ENCODE measurements at places on chromosomes 2 and 18.

GRCh38 chr2:20722592-20723240 lies 55.8 kb downstream of the GDF7 start:
- no peak for DNase-seq

GRCh38 chr2:182616471-182617393 lies 99.3 kb upstream of the DNAJC10 start:
- DNase-seq: no peak

DNA sequence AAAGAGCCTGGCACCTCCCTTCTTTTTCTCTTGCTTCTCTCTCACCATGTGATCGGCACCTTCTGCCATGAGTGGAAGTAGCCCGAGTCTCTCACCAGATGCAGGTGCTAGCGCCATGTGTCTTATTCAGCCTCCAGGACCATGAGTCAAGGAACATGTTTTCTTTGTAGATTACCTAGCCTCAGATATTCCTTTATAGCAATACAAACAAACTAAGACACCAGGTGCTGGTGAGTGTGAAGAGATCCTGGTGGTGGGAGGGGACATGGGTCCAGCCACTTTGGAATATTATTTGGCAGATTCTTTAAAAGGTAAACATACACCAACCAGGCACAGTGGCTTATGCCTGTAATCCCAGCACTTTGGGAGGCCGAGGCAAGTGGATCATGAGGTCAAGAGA lies 5.9 kb upstream of the USP40 start:
- no peak for DNase-seq

- DNase-seq: no peak
These were observed 365.4 kb upstream of the FSIP2 start for GRCh38 chr2:185373229-185373628.

DNA sequence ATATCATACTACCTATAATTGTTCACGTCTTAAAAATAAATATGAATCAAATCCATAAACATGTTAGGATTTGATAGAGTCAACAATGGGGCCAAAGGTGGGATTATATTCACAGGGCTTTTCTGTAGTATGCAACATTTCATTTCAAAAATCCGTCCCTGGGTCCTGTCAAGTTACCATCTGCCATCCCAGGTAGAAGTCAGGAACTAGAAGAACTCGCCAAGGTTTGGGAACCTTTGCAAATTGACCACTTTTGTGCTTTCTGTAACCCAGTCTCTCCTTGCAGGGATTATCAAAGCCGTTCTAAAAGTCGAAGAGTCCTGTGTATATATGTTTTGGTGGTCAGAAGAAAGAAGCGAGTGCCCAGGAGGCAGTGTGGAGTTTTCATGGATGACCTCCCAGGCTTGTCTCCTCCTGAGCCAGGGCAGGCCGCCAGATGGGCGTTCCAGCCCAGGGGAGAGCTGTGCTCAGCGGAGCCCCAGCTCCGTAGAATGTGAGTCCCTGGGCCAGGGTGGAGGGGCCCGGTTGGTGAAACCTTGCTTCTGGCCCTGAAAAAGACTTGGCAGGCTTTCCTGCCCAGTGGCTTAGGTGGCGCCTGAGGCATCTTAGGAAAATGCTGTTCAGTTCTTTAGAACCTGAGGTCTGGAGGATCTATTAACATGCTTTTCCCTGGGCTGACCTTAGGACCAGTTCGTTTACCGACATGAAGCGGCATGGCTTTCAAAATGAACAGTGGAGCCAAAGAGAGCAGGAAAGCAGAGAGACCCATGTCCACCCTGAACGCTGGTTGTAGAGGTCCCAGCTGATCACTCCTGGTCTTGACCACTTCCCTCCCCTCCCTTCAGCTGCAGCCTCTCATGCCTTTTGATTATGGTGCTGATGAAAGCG lies 69.2 kb downstream of the LONRF2 start:
- no peak for DNase-seq

GRCh38 chr2:197286805-197287595 lies 23.6 kb downstream of the ANKRD44 start:
- DNase-seq: no peak

DNA sequence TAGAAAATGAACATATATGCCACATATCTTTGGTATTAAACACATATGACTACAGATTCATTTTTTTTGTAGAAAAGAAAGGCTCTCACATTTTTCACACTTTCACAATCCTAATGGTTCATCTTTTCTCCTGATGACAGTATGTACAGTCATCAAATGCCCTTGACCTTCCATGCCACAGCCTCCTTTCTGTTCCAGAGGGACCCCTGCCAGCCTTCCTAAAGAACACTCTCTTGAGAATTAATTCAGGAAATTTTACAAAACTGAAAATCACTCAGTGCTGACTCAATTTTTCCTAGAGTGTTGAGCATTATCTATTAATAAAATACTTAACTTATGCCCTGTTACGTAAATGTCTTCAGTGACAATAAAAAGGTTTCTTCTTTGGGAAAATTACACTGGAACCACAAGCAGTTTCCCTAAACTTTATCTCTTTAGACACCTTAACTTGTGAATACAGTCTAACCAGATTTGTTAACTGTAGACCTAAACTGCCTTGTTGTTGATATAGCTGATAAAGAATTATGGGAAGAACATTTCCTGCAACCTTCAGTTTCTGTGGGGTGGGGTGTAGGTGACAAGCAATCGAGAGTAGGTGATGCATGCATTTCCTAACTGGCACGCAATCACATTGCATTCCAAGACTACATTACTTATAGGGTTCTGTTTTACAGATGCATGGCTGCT lies 15.3 kb upstream of the ACOXL start:
- no peak for DNase-seq

DNA sequence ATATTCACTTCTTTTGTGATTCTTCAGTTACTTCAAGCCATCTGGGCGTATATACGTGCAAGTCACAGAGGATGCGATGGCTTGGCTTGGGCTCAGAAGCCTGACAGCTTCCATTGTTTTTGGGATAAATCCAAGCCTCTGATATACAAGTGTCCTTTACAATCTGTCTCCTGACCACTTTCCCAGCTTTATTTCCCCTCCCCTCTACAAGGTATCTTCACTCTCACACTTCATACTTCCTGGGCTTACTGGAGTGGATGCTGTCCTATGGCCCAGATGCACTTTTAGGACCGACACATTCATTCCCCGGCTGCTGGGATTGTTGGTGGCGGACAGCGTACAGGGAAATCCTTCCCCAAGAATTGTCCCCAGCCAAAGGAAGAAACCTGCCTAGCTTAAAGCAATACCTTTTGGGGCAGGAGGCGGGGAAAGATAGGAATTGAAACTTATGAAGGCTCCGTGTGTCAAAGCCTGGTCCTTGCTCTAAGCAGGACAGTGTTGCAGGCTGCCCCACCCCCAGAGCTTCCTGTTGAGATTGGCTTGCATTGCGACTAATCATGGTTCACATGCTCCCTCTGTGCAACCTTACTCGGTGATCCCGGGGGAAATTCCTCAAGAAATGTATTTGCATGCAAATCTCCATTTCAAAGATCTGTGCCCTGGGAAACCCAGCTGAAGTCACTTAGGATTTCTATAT lies 802.9 kb upstream of the ID2 start:
- no peak for DNase-seq

DNA sequence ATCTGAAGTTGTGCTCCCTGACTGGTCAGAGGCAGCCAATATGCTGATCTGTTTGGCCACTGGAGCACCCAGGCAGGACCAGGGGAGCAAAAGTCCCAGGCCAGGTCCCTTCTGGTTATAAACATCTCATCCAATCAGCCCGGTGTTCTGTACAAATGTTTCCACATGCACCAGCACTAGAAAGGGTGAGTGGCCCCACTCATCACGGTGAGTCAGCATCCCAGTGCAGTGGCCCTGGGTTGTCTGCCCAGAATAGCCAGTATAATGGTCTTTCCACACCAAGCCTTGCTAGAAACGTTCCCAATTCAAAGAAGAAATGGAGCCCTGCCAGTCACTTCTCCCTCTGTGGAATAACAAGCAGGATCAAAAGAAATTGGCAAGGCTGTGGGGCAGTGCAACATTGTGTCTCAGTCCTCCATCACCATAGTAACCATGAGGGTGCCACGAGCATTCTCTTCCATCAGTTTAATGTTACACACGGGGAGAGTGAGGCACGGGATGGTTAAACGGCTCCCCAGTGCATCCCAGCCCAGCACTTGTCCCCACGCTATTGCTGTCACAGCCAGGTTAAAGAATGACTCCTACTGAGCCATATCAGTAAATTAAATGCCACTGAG lies 174.9 kb downstream of the SEPTIN10 start:
- no peak for DNase-seq

- DNase-seq: no peak
These were observed 426.1 kb upstream of the FANCL start for GRCh38 chr2:58667137-58667774.

GRCh38 chr2:98773169-98773568 lies 42.2 kb upstream of the MGAT4A start:
- no peak for DNase-seq

- DNase-seq: no peak
These were observed 27.0 kb upstream of the TWIST2 start for GRCh38 chr2:238820916-238821315.

- DNase-seq: no peak
These were observed 69.6 kb downstream of the MYO1B start for GRCh38 chr2:191314697-191315364.

DNA sequence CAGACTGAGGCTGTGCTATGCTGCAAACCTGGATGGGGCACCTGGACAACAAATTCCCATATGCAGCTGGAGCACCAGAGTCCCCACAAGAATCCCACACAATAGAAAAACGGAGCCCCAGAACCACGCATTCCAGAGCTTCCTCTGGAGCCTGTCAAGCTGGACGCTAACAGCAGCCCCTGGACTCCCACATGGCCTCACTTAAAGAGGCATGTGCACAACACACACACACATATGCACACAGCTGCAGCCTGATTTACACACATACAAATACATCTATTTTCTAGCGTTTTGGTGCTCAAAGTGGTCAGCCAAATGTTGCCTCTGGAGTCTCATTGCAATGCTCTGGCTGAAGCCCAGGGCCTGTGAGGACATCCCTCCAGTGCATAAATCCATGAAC lies 632.7 kb upstream of the ID2 start:
- no peak for DNase-seq

DNA sequence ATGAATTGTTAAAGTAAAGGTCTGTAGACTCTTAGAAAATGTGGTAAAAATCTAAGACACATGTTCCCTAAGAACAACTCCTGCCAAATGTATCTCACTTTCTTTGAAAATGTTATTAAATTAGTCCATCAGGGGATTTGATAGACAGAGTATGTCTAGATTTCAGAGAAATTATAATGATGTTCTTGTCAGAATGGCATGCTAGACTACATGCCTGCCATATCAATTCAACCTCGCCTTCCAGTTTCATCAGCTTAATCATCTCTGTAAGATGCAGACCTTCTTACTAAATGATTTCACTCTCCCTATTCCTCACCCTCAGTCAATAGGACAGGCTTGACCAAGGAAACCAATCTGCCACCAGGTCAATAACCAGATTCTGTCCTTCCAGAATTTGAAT lies 368.4 kb downstream of the TXNL1 start:
- DNase-seq: no peak

DNA sequence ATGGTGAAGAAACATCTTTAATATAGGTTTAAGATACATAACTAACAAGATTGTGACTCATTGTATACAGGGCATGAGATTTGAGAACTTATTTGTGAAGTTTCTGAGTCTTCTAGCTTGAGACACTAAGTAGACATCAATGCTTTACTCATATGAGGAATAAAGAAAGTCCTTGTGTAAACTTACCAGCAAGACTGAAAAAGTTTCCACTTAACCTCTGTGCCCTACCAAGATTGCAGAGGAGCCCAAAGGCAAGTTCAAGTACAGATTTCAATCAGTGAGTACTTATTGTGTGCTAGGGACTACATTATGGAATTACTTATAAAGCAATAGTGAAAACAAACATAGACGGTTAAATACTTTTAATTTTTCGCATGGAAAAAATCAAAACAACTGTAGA lies 1041.2 kb upstream of the CELF4 start:
- DNase-seq: no peak

- no peak for DNase-seq
These were observed 126.8 kb downstream of the MEIS1 start for GRCh38 chr2:66561645-66562303.

- no peak for DNase-seq
These were observed 52.3 kb downstream of the HK2 start for GRCh38 chr2:74886251-74886650.

DNA sequence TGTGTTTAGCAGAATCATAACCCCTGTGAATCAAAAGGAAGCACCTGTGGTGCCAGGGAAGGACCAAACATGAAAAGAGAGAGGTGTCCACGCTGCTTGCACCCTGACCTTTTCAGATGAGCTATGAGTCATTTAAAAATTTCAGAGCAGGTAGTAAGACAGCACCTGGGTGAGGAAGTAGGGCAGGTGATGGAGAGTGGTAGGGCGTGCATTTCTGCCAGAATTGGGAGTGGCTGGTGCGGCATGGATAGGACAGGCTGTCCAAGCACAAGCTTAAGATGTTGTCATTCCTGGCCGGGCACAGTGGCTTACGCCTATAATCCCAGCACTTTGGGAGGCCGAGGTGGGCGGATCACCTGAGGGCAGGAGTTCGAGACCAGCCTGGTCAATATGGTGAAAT lies 36.8 kb downstream of the NPAS2 start:
- no peak for DNase-seq

- DNase-seq: no peak
These were observed at the start of gene SDC1 for GRCh38 chr2:20224716-20225293. Gene SDC1 (minus strand): TSS chr2:20225130. CDS start chr2:20224867, 263 bp downstream.

DNA sequence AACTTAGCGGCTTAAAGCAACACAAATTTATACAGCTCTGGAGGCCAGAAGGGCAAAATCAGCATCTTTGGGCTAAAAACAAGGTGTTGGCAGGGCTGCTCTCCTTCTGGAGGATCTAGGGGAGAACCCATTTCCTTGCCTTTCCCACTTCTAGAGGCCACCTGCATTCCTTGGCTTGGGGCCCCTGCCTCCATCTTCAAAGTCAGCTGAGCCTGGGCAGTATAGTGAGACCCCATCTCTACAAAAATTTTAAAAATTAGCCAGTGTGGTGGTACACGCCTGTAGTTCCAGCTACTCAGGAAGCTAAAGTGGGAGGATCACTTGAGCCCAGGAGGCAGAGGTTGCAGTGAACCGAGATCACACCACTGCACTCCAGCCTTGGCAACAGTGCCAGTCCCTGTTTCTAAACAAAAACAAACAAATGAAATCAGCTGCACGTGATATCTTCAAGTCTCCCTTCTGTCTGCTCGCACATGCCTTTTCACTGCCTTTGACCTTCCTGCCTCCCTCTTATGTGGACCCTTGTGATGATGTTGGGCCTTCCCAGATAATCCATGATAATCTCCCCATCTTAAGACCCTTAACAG lies 200.6 kb downstream of the ZFP36L2 start:
- no peak for DNase-seq

DNA sequence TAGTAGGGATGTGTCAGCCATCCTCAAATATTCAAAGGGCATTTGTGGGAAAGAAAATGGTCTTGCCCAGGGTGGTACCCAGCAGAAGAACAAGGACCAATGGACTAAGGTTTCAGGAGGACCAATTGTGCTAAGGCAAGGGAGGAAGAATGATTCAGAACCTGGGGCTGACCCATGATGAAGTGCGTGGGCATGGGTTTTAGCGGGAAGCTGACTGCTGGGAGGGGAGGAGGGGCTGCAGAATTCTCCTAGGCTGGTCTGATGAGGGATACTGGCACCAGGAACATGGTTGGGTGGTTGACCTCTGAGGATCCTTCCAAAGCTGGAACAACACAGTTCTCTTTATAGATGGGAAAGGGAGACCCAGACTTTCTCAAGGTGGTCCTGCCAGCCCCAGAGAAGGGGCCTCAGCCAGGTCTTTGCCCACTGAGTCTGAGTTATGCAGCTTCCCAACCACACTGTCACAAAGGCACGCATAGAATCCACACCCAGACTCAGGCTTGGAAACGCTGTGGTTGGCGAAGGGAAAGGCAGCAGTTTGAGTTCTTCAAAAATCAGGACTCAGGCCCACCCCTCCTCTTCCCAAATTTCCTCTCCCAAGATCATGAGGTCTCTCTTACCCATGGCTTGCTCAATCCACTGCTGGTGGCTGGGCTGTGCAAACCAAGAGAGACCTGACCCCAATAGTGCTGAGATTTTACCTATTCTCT lies 37.3 kb downstream of the MARCO start:
- DNase-seq: no peak
